ENCODE measurements at places on chromosomes 5 and 9. TPM values are rescaled to one million over a fixed set of nuclear protein-coding genes. Genes with fewer than 3 reads are reported as not detected.

The CDHR2 gene
- 0.33 TPM for total RNA-seq

- no peak overlapping the region for H3K27ac ChIP-seq
- H3K36me3 ChIP-seq: no peaks in the 10 kb centered on the region
- H3K4me3 ChIP-seq: no peak overlapping the region
- no peaks in the 10 kb centered on the region for H3K4me1 ChIP-seq
- no peaks in the 10 kb centered on the region for H3K27me3 ChIP-seq
- DNase-seq: no peak
Observed at GRCh38 chr5:57716661-57717060, 234.1 kb upstream of the ACTBL2 start.

DNA sequence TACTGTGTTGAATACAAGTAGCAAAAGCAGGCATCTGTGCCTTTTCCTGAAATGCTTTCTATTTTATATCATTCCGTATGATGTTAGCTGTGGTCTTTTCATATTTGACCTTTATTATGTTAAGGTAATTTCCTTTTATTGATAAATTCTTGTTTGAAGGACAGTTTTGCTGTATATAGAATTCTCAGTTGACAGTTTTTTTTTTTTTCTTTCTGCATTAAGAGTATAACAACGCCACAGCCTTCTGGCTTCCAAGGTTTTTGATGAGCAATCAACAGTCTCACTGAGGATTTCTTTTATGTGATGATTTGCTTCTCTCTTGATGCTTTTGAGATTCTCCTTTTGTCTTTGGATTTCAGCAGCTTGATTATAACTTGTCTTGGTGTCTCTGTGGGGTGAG lies 23.6 kb downstream of the ZNF483 start:
- peaks cover 97% of the 10 kb centered on the region for H3K36me3 ChIP-seq
- H3K27me3 ChIP-seq: no peaks in the 10 kb centered on the region
- no peaks in the 10 kb centered on the region for H3K4me1 ChIP-seq
- DNase-seq: no peak
- no peak overlapping the region for H3K4me3 ChIP-seq

The CDKN2B-AS1 gene
- 0.30 TPM for total RNA-seq

DNA sequence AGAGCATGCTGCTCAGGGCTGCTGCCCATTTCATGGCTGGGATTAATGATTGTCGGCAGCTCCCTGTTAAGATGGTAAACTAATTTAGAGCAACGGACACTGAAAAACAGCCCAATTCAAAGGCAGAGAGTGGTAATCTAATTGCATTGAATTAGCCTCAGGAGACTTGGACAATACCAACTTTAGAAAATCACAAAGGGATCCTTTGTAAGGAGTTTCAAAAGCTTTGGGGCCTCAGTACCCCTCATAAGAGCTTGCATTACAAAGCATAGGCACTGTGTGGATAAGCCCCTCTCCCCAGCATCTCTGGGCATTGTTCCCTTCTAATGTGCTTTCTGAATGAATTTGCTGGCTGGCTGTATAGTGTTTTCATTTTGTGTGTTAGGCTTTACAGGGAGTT lies 6.7 kb downstream of the GLRA1 start:
- H3K27ac ChIP-seq: no peak overlapping the region
- H3K4me3 ChIP-seq: no peak overlapping the region

- no peaks in the 10 kb centered on the region for H3K27me3 ChIP-seq
- H3K36me3 ChIP-seq: no peaks in the 10 kb centered on the region
- no peak overlapping the region for H3K4me3 ChIP-seq
- DNase-seq: no peak
Observed at GRCh38 chr9:125137200-125137599, 6.1 kb downstream of the SCAI start.

DNA sequence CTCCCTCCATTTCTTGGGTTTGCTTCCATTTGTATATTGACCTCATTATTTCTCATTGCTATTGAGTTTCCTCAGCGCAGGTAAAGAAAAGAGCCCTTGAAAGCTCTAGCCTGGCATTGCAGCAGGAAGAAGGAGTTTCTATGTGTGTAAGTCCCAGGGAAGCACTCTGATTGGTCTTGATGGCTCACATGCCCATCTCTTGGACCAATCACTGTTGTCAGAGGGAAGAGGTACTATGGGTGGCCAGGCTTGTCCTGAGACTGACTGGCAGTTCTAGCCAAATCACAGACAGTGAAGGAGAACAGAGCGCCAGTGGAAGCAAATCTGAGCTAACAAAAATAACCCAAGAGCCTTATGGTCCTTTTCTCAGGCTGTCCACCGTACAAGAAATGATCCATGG lies 219.0 kb downstream of the PAX5 start:
- peaks cover 13% of the 10 kb centered on the region for H3K4me1 ChIP-seq
- no peak overlapping the region for H3K4me3 ChIP-seq
- H3K27ac ChIP-seq: no peak overlapping the region
- no peaks in the 10 kb centered on the region for H3K36me3 ChIP-seq
- H3K27me3 ChIP-seq: peaks cover 96% of the 10 kb centered on the region

- no peak overlapping the region for H3K27ac ChIP-seq
- H3K36me3 ChIP-seq: no peaks in the 10 kb centered on the region
- DNase-seq: no peak
- H3K27me3 ChIP-seq: peaks cover 100% of the 10 kb centered on the region
- no peak overlapping the region for H3K4me3 ChIP-seq
Observed at GRCh38 chr9:36895744-36896260, 138.3 kb downstream of the PAX5 start.

Data from left ventricle myocardium inferior (tissue), 1 donor.